ENCODE measurements at places on chromosomes 4 and X.
A peak's percentile ranks its signal among the peaks of the same experiment; 100 is the strongest.

DNA sequence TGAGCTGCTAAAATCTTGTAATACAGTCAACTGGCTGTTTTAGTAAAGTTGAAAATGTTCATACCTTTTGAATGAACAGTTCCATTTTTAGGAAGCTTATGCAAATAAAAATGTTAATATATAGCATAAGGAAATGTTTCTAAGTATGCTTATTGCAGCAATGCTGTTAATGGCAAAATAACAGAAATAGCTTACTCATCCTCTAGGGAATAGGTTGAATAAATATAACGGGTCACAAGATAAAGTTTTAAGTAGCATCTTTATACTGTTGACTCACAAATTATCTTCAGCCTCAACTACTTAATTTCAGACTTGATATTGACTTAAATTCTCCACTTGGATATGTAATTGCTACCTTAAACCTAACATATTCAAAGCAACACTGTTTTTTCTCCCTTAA is 27.7 kb downstream of the HERC3 start:
- no peak for DNase-seq

DNA sequence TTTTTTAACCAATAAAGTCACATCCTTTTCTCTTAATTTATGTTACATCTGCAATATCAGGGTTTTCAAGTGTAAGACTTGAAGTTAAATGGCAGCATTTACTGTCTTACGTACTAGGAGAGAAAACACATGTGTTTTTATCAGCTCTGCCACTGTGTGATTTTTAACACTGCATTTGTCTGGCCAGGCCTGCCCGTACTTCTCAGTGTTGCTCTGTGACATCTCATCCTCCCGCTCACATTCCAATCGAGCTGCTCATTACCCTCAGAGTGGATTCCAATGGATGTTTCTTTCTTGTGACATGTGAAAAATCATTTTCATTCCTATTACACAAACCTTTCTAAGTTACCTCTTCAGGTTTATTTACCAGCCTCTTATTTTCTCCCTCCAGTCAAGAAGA is 420.3 kb downstream of the FAT4 start:
- no peak for DNase-seq

DNA sequence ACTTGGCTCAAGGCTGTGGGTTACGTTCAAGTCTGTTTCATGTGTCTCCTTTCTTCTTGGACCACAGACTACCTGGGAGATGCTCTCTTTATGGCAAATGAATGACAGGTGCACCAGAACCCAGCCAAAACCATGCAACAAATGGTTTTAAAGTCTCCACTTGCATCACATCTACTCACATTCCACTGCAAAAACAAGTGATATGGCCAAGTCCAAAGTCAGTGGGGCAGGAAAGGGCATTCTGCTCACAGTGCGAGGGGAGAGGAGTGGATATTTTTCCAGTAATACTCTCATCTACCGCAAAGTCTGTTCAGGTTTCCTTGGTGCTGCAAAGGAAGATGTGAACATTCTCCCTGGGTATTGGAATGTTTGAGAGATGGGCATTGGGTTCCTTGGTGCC is 120.5 kb downstream of the UCHL1 start:
- DNase-seq: no peak

DNA sequence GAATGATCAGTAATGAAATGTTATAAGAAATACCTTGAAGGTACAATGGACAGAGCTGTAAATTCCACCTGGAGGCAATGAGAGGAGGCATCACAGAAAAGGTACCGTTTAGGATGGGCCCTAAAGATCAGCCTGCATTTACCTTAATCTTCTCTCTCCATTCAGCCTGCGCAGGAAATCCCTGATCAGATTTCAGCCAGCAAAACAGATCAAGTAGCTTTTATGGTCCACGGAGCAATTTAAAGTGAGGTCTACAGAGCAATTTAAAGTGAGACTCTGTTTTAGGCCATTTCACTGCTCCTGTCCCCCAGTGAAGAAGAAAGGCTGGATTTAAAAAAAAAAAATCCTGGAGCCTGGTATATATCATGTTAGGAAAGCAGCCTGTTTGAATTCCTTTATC is 195.1 kb upstream of the VCX start:
- DNase-seq: peak; percentile 46

DNA sequence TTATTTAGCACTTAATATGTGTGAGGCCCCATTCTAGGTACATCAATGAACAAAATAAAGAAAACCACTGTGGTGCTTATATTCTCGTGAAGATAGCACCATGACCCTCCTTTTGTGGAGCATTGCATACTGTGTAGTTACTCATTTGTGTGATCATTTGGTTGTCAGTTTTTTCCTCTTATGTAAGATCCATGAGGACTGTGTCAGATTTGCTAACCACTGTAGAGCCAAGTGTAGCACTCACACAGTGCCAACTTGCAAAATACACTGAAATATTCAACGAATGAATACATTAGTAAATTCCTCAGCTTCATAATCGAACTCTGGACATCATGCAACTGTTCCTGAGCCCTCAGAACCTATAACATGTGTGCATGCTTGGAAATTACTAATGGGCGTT is 29.5 kb upstream of the SETD7 start:
- no peak for DNase-seq

DNA sequence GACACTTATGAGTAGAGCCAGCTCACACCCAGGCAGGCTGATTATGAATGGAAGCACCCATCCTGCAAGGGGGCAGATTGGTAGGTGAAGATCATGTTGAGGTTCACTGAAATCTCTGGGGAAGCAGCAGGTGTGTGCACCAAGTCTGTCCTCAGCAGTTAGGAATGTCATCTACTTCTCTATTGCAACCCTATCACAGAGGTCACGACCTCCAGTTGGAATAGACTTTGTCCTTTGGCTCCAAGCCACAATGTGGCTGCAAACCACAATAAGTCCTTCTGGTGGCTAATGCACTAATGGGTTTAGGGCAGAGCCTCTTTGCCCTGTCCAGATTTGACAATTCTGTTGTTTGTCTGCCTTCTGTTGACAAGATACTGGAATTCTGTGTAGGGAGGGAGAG is 1056.7 kb downstream of the PCDH19 start:
- no peak for DNase-seq

DNA sequence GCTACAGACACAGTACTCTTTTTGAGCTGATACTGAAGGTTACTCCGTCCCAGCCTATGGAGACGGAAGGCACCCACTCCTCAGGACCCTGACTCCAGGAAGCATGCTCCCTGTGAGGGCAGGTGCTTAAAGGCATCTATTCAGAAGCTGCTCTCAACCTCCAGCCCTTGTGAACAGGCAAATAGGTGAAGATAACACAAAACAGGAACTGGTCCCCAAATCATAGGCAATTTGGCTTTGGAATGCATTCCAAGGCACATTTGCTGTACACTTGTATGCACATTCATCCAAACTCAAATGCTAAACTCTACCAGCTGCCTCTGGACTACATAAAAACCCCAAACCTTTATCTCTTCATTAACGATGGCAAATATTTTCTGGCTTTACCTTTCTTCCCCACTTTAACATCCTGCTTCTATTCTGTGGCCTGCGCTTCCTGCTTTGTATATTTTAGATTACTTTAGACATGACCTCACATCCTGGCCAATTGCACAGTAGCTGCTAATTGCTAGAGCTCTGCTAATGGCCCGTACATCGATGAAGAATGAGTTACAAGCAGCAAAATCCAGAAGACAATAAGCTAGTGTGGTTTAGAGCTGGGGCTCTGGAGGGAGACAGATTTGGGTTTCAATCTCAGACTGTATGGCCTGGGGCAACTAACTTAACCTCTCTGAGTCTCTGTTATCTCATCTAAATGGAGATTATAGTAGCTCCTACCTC is 3.2 kb downstream of the SEL1L3 start:
- DNase-seq: no peak

DNA sequence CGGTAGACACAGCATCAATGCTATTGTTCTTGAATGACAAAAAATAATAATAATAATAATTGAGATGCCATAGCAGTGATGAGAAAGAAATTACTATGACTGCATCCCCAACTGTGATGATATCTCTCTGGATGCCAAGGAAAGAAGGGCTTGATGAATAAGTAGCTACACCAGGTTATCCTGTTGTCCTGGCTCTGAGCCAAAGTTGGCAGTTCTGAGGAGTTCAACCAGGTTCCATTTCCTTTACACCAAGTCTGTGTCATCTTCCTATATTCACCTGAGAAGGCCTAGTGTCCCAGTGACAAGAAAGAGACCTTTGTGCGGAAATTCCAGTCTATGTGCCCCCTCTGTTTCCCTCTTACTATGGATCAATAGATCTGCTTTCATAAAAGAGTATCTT is 3.4 kb upstream of the MAML3 start:
- DNase-seq: no peak
